ENCODE measurements at places on chromosomes 2 and 18.

DNA sequence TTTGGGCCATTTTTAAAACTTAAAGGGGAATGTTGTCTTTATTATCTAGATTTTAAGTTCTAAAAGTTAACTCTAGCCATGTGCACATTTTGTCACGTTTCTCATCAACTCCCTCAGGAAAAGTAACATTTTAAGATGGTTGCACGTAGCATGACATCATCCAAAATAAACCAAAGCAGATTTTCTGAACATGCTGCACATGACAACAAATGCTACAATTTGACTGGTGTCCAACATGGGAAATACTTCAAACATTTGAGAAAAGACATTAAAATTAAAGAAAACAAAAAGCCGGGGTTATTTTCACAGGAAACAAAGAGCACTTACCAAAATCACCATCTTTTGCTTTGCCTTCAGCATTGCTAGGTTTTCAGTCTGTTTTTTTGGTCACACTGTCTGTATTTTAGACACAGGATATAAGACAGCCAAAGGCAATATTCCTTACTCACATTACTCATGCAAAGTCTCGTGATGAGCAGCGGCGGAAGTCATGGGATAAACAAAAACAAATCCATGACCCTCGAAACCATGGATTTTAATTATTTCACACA is 51.3 kb upstream of the RND3 start:
- no peak for DNase-seq

DNA sequence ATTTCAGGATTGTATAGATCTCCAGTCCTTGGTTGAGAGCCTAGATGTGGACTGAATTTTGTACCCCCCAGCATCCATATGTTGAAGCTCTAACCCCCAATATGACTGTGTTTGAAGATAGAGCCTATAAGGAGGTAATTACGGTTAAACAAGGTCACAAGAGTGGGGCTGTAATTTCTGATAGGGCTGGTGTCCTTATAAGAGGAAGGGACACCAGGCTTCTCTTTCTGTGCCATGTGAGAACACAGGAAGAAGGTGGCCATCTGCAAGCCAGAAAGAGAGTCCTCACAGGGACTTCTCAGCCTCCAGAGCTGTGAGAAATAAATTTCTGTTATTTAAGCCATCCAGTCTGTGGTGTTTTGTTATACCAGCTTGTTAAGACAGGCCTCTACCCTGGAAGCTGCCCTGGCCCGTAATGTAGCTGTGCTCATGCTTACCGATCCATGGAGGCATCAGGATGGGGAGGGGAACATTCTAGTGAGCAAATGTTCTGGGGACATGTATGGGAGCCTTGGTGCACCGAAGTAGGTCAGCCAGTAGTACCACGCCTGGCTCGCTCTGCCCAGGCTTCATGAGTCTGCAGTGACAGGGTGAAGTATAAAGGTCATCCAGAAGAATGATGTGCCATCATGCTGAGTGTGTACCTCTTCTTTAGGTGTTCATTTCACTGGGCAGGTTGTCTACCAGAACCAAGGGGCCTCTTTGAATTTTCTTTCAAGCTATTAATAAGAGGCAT is 16.1 kb downstream of the RASGRP3 start:
- DNase-seq: no peak

- no peak for DNase-seq
Measured at GRCh38 chr2:7811073-7811472, 870.8 kb upstream of the ID2 start.

- no peak for DNase-seq
Measured at GRCh38 chr18:64276311-64277090, 127.6 kb upstream of the LINC00305 start.

- DNase-seq: no peak
Measured at GRCh38 chr2:84857566-84857965, 23.3 kb downstream of the TRABD2A start.

- DNase-seq: no peak
Measured at GRCh38 chr18:32177530-32177929, 12.3 kb upstream of the MEP1B start.

- no peak for DNase-seq
Measured at GRCh38 chr2:25368660-25369059, 26.9 kb upstream of the DNMT3A start.

DNA sequence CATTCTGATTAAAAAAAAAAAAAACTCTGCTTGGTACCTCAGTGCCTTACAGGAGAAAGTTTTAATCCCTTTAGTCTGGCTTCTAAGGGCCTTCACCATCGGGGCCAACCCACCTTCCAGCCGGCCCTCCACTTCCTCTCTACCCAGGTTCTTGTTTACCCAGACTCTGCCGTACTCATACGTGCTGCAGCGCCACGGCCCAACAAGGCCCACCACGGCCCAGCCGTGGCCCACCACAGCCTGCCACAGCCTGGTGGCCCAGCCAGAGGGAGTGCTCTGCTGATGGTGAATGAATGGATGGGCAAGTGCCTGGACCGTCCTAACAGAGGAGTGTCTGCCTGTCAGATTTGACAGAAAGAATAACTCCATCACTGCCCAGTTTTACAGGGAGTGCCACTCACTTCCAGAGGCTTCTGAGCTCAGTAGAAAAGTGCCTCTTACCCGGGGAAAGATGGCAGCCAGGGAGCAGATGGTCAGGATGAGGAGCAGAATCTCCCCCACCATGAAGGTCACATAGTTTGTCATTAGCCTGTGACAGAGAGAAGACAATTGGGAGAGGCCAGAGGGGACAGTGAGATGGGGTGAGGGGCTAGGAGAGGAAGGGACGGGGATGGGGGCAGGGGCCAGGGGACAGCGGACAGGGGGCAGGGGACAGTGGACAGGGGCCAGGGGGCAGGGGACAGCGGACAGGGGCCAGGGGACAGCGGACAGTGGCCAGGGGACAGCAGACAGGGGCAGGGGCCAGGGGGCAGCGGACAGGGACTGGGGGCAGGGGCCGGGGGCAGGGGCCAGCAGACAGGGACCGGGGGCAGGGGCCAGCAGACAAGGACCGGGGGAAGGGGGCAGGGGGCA is 38.2 kb downstream of the CENPO start:
- no peak for DNase-seq

- DNase-seq: no peak
Measured at GRCh38 chr2:17242813-17243485, 275.3 kb downstream of the RAD51AP2 start.

DNA sequence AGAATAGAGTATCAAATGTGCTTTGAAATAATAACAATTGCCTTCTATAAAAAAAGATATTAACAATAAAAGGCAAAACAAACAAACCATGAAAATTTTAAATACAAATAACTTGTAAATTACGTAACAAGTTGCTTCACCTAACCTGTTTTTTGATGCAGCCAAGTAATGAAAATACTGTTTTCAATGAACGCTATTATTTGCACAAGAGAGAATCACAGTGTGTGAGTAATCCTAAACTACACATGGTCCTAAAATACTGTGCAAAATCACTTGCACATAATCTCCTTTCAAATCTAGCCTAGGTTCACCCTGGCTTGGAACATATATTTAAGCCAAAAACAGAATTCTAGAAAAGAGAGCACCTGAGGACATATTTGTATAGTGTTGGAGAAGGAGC is 98.9 kb downstream of the CCDC148 start:
- DNase-seq: no peak

GRCh38 chr2:33363325-33364298 is 112.8 kb upstream of the RASGRP3 start:
- DNase-seq: no peak

- no peak for DNase-seq
Measured at GRCh38 chr2:177419274-177419673, 26.7 kb downstream of the AGPS start.

GRCh38 chr2:10614939-10615338 is 74.8 kb downstream of the NOL10 start:
- no peak for DNase-seq

- no peak for DNase-seq
Measured at GRCh38 chr2:196040218-196040617, 28.4 kb downstream of the DNAH7 start.

DNA sequence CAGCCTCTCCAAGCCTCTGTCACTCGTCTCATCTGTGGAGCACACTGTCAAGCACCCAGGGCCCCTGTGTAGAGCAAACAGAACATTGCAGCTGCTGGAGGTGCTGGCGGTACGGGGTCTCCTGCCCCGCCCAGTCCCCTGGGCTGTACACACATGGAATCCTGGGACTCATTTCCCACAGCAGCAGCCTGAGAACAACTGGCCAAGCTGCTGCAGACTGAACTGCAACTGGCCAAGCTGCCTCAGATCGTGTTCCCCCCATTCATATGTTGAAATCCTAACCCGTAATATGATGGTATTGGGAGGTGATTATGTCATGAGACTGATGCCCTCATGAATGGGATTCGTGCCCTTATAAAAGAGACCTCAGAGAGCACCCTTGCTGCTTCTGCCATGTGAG is 130.5 kb downstream of the NCK2 start:
- DNase-seq: no peak

GRCh38 chr2:208542465-208543041 is 136.0 kb downstream of the PTH2R start:
- no peak for DNase-seq

- no peak for DNase-seq
Measured at GRCh38 chr2:208297961-208298360, 31.9 kb downstream of the PIKFYVE start.

DNA sequence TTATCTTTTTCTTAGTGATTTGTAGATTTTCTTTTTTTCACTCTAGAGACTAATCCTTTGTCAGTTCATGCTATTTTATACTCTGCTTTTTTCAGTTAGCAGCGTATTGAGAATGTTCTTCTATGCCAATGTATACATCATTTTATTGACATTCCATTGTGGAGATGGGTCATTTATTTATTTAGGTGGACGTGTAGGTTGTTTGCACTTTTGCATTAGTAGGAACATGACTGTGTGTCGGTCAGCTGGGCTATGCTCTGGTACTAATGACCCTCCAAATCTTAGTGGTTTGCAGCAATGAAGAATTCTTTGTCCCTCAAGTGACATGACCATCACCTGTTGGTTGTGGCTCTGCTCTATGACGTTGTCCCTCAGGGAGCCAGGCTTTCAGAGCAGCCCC is 33.6 kb downstream of the HPCAL1 start:
- DNase-seq: no peak

DNA sequence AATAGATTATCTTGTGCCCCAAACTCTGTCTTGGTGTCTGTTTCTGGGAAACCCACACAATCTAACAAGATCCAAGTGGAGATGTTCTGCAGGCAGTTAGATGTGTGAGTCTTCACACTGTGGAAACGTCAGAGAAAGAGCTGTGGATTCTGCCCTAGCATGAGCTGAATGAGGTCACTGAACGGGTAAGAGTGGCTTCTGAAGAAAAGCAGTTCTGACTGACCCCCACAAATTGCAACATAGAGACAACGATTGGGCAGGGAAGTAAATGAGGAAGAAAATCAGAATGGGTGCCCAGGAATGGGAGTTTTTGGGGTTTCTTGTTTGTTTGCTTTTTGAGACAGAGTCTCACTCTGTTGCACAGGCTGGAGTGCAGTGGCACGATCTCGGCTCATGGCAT is 12.9 kb upstream of the RPL37A start:
- DNase-seq: no peak

- DNase-seq: no peak
Measured at GRCh38 chr2:111698743-111699554, 185.0 kb downstream of the ANAPC1 start.

GRCh38 chr2:21288739-21289520 is 165.2 kb downstream of the TDRD15 start:
- DNase-seq: no peak

- no peak for DNase-seq
Measured at GRCh38 chr2:55976681-55977080, 53.1 kb upstream of the EFEMP1 start.

DNA sequence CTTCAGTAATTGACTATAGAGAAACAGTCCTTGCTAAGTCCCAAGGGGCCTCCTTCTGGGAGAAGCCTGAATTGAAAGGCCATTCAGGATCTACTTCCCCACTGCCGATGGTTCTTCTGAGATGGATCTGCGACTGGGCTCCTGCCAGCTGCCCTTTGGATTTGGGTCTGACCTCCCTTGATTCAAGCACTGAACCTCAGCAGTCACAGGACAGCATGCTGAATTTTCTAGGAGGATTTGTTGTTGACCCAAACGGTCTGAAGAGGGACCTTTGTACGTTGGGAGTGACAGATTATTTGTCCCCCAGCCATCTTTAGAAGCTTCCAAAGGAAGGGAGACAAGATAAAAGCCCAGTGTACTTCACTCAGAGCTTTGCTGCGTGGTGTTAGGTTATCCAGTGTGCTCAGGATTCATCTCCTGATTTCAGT is 67.1 kb downstream of the NXPH2 start:
- no peak for DNase-seq

- DNase-seq: no peak
Measured at GRCh38 chr2:172972005-172972619, 103.5 kb upstream of the MAP3K20 start.

- DNase-seq: no peak
Measured at GRCh38 chr2:232539298-232540231, at the start of gene CHRNG. CHRNG (plus strand) TSS chr2:232539692; CDS start chr2:232539748, 56 bp downstream.

DNA sequence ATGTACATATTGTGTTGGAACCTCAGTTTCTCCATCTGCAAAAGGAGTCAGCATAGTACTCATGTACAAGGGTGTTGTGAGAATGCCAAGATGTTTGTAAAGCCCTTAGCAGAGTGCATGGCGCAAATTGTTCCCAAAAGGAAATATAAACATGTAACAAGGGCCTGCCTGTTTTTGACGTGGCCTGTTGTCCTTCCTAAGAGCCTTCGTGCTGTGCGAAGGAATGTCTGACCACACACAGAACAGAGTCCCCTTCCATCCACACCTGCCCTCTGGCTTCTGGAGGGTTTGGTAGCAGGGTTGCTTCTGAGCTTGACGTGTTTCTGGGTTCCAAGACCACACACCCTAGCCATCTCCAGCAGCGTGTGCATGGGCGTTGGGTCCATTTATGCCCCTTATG is 34.9 kb downstream of the CABLES1 start:
- DNase-seq: no peak

DNA sequence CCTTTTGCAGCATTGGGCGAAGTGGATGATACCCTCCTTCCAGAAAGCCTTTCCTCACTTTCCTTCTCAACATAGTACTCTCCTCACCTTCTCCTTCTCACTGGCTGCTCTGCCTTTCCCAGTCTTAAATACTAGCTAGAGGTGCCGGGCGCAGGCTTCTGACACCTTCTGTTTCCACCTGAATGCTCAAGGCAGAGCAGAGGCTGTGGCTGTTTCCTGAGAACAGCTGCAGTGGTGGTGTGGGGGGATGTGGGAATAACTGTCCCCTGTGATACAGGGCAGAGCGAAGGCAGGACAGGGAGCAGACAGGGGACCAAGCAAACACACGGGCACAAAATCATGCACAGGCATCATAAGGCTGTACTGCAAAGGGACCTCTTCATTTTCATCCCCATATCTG is 303.1 kb downstream of the SS18 start:
- DNase-seq: no peak

- DNase-seq: no peak
Measured at GRCh38 chr2:492178-492577, 185.0 kb downstream of the TMEM18 start.

DNA sequence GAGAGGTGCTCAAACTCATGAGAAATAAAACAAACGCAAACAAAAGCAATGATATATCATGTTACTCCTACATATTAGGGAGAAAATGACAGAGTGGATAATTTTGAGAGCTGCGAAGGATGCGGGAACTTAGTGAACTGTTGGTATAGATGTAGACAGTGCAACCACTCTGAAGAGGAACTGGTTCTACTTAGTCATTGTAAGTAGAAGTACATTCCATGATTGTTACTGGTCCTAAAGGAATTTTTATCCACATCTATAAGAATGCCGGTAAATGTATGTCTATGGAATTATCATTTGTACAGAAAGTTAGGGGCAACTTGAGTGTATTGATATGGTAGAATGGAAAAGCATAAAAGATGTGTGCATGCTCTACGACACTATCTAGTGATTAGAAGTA is 1238.4 kb downstream of the LRP1B start:
- DNase-seq: no peak

- no peak for DNase-seq
Measured at GRCh38 chr2:60556576-60557485, 3.4 kb upstream of the BCL11A start.

- DNase-seq: no peak
Measured at GRCh38 chr2:77513191-77513590, 9.0 kb downstream of the LRRTM4 start.
